ENCODE measurements at places on chromosomes 2 and 18.

- DNase-seq = no peak
These were observed 180.2 kb downstream of the THADA start for GRCh38 chr2:43415592-43415991.

GRCh38 chr2:40740419-40740818 lies 288.5 kb upstream of the SLC8A1 start:
- DNase-seq = no peak

DNA sequence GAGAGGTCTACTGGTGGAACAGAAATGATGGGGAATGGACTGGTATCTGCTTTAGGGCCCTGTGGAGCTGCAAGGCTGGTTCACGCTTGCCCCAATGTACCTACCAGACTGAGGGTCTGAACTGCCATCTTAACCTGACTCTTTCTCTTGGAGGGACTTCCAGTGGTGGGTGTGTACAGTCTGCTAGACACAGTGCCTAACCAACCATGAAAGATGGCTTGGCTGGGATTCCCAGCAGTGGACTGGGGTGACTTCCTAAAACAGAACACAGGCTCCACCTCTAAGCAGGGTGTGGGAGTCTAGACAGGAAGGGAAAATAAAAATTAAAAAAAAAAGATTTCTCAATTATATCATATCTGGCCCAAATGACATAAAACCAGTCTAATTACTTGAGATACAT lies 25.5 kb upstream of the MYO3B start:
- no peak for DNase-seq

- no peak for DNase-seq
These were observed 31.3 kb downstream of the SP140L start for GRCh38 chr2:230358305-230358704.
